IPS-NIHi11 (cell line): ENCODE measurements at places on chromosomes 5 and 9.

DNA sequence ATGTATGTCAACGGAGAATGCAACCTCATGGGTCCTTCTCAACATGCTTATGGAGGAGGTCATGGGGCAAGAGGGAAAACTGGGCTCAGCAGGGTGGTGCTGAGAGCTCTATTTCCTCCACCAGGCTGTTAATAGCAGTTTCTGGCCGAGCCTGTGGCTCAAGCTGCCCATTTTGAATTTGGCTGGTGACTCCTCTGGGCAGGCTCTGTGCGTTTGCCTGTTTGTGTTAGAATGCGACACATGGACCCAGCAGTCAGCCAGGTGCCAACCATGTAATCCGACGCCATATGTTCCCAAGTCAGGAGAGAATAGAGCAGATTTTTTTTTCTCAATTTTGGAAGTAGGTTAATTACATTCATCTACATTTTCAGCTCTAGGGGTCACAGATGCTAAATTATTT is 387.7 kb upstream of the CLINT1 start:
- no peak for DNase-seq

DNA sequence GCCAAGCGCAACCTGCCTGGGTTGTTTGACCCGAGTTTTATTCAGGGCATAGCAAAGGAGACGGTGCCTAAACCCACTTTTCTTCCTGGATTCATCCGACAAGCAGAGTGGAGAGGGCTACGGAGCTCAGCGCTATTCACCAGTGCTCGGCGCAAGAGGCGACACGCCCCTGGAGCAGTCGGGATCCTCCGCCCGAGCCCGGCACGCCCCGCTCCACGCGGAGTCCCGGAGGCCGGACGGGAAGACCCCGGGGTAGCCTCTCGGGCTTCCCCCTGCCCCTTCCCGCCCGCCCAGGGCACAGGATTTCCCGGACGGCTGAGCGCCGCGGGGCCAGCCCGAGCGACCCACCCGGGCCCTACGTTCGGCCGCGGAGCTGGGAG is 427 bp downstream of the SERINC5 start:
- peak; percentile 60 for DNase-seq

- DNase-seq = no peak
These were observed 26.1 kb downstream of the HMGCR start for GRCh38 chr5:75363111-75363510.

DNA sequence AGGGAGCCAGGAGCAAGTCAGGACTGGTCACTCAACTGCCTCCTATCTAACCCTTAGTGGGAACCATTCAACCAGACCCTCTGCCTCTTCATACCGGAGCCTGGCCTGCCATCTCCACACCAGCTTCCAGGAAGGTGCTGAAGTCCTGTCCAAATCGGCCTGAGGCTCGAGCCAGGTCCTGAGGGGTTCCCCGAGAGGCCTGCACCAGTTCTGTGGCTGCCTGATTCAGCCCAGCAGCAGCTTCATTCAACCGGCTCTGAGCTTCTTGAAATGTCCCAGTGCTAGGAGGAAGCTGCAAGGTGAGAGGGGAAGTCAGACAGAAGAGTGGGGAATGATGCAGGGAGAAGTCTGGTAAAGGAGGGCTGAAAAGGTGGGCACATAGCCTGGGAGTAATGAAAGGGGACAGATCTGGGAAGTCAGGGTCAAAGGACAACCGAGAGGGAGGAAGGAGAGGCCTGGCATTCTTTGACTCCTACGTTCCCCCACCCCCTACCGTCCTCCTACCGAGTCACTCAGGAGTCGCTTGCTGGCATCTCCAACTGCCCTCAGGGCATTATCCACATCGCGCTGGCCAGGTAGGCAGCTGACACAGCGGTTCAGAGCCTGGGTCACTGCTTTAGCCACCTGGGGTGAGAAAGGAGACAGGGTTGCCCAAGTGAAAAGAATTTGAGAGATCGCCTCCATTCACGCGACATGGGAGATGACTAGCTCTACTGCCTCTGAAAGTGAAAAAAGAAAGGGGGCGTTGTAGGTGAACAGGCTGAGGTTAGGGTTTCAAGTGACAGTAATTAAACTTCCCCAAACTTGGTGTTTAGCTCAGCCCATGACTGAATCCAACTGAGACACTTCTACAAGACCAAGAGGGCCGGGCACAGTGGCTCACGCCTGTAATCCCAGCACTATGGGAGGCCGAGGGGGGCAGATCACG is 20.2 kb downstream of the TLN1 start:
- DNase-seq = no peak

GRCh38 chr5:125668884-125669283 is 754.3 kb upstream of the GRAMD2B start:
- peak; percentile 47 for DNase-seq

DNA sequence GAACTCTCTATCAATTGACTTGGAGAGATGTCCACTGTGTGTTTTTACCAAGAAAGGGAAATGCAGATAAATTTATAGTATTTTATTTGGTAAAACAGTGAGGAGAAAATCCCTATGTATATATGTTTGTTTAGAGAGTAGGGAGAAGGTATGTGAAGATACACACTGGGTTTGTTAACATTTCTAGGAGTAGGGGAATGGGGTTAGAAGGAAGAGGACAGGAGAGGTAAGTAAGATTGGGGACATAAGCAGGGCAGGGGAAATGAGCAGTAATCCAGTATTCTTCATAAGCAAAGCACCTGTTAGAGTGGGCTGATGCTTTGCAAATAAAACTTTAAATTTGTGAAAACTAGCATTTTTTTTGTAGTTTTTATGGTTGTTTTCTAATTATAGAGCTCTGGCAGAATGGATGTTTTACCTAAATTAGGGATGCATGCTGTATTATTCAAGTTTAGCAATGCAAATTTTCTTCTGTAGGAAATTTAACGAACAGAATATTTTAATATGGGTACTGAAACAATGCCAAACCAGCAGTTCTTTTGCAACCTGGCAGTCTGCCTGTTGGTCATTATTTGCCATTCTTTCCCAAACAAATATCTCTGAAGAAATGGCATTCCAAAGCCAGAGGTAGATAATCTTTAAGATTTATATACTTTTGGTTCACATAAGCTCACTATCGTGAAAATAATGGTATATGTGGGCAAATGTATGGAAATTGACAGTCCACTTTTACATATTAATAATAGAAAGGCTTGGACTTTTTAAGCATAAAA is 19.4 kb upstream of the DCP2 start:
- no peak for DNase-seq

GRCh38 chr9:69132361-69132760 is 41.7 kb upstream of the TJP2 start:
- no peak for DNase-seq

- DNase-seq = no peak
These were observed 122.9 kb downstream of the BASP1 start for GRCh38 chr5:17340379-17340778.

GRCh38 chr5:173971681-173972345 is 17.2 kb upstream of the C5orf47 start:
- DNase-seq = no peak

DNA sequence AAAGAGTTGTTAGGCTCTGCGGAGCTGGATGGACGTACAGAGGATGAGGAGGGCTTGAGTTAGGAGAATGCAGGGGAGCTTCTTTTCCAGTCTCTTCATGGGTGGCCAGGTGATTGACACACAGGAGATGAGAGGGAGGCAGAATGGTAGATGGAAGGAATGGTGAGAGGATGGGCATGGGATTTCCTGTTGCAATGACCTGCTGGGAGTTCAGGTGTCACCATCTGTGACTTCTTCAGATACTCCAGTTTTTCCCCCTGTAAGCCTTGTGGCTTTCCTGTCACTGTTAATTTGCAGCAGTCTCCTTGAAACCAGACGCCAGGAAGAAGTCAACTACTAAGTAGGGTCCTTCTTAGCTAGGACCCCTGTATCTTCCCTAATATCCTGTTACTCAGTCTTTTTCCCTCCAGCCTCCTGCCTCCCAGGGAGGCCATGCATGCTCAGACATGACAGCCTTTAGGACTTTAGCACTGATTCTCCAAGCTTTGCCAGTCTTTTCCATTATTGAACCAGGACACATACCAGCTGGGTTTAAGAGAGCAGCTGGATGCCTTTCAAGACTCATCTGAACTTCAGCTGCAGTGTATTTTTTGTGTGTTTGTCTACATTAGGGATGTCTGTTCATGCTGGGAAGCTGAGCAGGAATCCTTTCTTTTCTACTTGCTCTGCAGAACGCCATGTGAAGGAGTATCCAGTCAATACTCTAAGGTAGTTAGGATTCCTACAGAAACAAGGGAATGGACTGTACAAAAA is 67.2 kb upstream of the CD180 start:
- no peak for DNase-seq

- no peak for DNase-seq
These were observed 165.5 kb upstream of the CD180 start for GRCh38 chr5:67361932-67362729.

DNA sequence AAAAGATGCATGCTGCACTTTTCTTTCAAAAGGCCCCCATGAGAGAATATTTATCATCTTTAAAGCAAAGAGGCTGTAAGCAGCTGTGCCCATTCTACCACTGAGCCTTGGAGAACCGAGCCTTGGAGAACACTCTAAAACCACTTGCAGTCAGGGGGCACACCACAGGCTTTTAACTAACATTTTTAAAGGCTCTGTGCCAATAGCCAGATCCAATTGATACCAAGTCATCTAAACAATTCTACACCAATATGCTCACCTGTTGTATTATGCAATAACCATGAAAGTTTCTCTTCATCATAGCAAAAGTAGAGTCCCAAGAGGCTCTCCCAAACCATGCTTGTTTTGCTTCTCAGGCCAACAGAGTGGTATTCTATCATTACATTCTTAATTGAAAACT is 1090.5 kb upstream of the SEMA6A start:
- no peak for DNase-seq

DNA sequence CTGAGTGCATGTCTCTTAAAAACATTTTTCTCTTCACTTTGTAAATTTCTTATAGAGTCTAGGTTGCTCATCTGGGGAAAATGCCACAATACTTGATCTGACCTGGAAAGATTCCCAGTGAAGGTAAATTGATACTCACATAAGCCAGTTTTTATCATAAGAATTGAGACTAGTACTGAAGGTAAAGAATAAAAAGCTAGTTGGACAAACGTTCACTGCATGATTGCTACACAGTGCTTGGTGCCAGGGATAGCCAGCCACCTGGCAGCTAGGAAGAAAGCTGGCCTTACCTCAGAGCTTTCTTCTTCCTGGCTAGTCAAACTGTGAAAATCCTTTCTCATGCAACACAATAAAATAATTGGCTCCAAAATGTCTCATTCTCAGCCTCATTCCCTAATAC is 77.1 kb downstream of the MUSK start:
- no peak for DNase-seq

- peak; percentile 97 for DNase-seq
These were observed at the start of gene AK3 for GRCh38 chr9:4740638-4741364. Gene AK3, minus strand, starts transcription at chr9:4741202. Its CDS starts 115 bp downstream, at chr9:4741087.

DNA sequence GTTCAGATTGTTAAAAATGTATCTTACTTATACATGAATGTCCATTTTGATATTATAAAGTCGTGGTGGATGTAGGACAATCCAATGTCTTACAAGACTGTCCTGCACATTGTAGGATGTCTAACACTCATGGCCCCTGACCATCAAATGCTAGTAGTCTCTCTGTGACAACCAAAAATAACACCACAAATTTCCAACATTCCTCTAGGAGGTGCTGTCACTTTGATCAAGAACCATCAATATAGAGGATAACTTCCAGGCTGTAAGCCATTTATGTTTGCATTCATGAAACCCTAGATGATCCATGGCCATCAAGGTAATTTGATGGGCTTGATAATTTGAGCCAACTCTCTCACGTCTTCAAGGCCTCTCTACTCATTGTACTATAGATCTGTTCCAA is 20.5 kb upstream of the ZFR start:
- no peak for DNase-seq

DNA sequence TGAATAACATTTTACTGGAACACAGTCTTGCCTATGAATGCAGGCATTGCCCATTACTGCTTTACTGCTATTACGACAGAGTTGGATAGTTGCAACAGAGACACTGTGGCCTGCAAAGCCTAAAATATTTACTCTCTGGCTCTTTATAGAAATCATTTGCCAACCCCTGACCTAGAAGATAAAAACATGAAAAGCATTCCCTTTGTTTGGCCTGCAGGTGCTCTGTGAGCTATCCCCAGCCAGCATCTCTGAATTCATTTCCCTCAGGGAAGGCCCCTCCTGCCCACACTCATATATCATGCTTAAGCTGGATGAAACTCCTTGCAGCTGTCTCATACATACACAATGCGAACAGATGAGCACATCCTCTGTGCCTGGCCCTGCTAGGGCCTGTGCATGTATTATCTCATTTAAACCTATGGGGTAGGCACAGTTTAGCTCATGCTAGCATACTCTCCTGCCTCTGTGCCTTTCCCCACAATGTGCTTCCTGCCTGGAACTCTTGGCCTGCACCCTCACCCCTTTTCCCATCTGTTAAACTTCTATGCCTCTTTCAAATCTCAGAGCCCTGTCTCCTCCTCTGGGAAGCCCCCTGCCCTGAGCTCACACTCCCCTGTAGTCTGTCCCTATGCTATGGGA is 193.1 kb downstream of the PAX5 start:
- no peak for DNase-seq

DNA sequence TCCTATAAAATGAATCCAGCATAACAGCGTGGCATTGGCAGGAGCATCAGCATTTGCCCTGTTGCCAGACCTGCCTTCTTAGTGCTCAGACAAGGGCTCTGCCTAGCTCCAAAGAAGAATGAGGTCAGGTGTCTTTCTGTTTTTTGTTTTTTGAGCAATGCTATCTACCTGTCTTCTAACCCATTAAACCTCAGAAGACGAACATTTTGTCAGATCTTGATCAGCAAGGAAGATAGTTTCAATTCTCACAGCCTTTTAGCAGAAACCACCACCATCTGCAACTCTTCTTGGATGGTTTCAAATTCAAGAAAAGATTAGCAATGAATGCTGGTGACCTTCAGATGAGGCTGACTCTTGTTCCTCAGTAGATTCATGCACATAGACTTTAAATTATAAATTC is 103.5 kb upstream of the IQGAP2 start:
- DNase-seq = no peak

- no peak for DNase-seq
These were observed 12.9 kb upstream of the CDC42SE2 start for GRCh38 chr5:131250751-131251475.

GRCh38 chr9:121735793-121736770 is 84.6 kb downstream of the DAB2IP start:
- peak; percentile 96 for DNase-seq

GRCh38 chr5:88045931-88046461 is 222.6 kb downstream of the TMEM161B start:
- no peak for DNase-seq

DNA sequence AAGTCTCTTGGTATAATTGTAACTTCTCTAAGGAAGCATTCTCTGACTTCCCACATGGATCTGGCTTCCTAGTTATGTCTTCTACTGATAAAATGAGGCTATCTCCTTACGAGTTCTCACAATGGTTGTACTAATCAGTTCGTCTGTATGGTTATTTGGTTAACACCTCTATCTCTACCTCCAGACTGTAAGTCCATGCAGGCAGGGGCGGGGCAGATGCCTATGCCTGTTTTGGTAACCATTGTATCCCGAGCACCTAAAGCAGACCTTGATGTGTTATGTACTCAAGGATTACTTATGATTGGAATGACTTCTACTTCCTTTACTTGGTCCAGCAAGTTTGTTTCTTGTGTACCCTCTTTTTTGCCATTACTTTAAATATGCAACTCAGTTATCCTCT is 125.0 kb upstream of the PITX1 start:
- DNase-seq = no peak

GRCh38 chr5:40841068-40841805 is at the start of gene CARD6:
Gene CARD6, plus strand, starts transcription at chr5:40841367. Its CDS starts 16 bp downstream, at chr5:40841383.
- DNase-seq = no peak

GRCh38 chr5:167716126-167716775 is 575.2 kb upstream of the WWC1 start:
- DNase-seq = no peak
